ENCODE measurements at places on chromosomes 5 and 9. TPM values are rescaled to one million over a fixed set of nuclear protein-coding genes. Genes with fewer than 3 reads are reported as not detected.

Gene SLCO6A1
- total RNA-seq, result not detected

Gene FOXD4L3
- total RNA-seq, result not detected

Gene SMIM32
- not detected for total RNA-seq

Gene PCDHB11
- total RNA-seq, result 1.7 TPM

GRCh38 chr5:127256886-127257597, 33.6 kb upstream of the MEGF10 start:
- no peak overlapping the region for H3K4me3 ChIP-seq
- no peak overlapping the region for H3K27ac ChIP-seq
- H3K36me3 ChIP-seq, result no peaks in the 10 kb centered on the region
- H3K4me1 ChIP-seq, result no peaks in the 10 kb centered on the region

DNA sequence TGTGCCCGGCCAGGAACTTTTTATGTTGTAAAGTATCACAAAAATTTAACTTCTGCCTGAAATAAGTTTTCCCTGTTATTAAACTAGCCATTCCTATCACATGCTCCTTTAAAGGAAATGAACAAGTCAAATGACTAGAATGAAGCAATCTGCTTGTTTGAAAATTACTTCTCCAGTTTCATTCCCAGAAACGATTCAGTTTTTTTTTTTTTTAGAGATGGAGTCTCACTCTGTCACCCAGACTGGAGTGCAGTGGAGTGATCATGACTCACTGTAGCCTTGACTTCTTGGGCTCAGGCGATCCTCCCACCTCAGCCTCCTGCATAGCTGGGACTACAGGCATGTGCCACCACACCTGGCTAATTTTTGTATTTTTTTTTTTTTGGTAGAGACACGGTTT, 13.3 kb upstream of the GNG10 start:
- H3K36me3 ChIP-seq, result peaks cover 32% of the 10 kb centered on the region
- no peak overlapping the region for H3K4me3 ChIP-seq
- no peak for DNase-seq
- no peaks in the 10 kb centered on the region for H3K27me3 ChIP-seq

DNA sequence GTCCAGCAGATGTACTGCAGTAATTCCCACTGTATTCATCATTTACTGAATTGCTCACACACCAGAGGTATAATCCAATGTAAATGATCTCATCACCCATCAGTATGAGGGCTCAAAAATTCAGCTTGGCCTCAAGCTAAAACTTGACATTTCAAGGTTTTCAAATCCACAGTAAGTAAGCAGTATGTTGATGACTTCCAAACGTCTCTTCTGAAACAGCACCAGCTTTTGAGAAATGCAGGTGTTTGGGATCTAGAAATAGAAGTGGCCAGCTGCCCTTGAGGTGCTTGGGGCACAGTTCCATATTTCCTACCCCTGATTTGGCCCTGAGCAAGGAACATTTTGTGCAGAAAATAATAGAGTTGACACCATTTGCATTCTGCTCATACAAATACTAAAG, 388.0 kb upstream of the TUSC1 start:
- no peak overlapping the region for H3K27ac ChIP-seq
- H3K36me3 ChIP-seq, result no peaks in the 10 kb centered on the region
- H3K27me3 ChIP-seq, result no peaks in the 10 kb centered on the region
- H3K4me3 ChIP-seq, result no peak overlapping the region

- no peak for DNase-seq
- no peak overlapping the region for H3K27ac ChIP-seq
- no peaks in the 10 kb centered on the region for H3K27me3 ChIP-seq
- H3K4me3 ChIP-seq, result no peak overlapping the region
These were observed 1314.9 kb upstream of the CDH6 start for GRCh38 chr5:29878599-29878998.

All from esophagus muscularis mucosa (tissue), 4 donors.